ENCODE measurements at places on chromosomes 4 and X. TPM values are rescaled to one million over a fixed set of nuclear protein-coding genes. Genes with fewer than 3 reads are reported as not detected.
A peak's percentile ranks its signal among the peaks of the same experiment; 100 is the strongest.

GRCh38 chr4:86560447-86560846 lies 33.7 kb upstream of the PTPN13 start:
- DNase-seq: no peak

The POU3F4 gene
- total RNA-seq: not detected

DNA sequence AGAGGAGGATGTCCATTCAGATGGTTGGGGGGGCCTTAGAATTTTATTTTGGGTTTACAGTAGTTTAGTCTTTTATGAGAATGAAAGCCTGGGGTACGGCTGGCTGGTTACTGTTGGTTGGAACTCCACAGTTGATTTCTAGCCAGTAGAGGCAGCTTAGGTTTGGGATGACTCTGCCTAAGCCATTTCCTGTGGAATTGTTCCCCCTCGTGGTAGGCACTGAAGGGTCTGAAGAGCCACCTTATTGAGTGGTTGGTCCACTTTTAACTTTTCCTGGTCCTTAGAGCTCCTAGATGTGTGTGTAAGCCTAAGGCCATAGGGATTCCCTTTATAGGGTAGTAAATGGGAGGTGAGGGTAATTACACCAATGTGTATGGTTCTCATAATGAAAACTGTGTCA lies 19.7 kb downstream of the SPIN3 start:
- no peak for DNase-seq

The ERVMER34-1 gene
- 1.9 TPM for total RNA-seq

DNA sequence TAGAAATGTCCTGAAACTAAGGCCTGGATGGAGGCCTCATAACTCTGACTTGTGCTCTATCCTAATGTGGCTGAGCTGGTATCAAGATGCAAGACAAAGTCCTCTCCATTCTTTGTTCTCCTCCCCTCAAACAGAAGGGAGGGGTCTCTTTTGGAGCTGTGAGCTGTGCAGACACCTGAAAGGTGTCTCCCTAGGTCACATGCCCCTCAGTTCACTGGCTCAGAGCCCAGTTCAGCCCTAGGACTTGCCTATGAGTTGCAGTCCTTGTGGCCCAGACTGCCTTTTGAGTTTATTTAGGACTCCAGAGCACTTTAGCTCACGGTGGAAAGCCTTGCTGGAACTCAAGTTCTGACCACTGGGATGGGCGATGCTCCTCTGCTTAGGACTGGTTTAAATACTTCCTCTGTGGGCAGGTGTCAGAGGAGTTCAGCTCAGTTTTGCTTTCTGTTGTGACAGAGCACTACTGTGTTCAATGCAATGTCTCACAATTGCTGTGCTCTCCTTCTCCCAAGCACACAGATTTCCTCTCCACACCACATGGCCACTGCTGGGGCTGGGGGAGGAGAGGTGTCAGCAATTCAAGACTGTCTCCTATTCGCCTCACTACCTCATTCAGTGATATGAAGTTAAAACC lies 84.8 kb upstream of the ZNF827 start:
- no peak for DNase-seq

DNA sequence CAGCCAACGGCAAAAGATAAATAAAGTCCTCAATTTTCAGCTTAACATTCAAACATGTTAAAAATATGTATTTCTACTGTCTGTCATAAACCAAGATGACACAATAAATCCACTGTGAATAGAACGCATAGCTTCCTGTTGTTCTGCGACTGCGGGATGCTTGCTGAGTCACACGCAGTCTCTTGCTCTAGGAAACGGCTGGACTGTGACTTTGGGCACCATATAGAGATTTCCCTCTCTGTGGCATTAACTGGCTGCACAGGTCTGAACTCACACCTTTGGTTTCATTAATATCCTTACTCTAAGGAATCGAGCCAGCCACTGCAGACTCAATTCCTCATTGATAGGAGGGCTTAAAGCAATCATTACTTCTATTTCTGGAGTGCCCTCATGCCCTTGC lies 8.4 kb downstream of the BEND4 start:
- DNase-seq: no peak

The SOWAHD gene
- total RNA-seq: 9.5 TPM

DNA sequence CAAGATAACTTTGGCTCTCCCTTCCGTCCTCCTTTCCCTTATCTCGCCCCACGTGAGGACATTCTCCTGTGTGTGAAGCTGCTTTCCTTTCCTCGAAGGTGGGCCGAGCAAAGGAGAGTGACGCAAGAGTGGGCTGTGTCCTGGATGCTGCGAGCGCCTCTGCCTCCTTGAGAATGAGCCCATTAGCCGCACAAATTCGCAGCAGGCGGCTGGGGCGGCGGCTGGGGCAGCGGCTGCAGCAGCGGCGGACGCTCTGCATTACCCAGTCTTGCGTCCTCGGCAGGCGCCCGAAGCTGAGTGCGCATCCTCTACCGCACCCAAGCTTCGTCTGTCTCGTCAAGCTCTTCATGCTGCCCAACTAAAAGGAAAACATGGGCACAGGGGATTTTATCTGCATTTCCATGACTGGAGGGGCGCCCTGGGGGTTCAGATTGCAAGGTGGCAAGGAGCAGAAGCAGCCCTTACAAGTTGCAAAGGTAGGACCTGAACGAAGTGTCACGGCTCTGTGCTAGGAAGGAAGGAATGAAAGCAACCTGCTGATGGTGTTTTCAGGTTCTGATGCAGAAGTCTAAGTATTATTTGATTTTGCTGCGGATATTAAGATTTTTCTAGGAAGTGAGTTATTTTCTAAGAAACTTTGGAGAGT lies at the start of gene SYNPO2:
Gene SYNPO2, plus strand, starts transcription at position 189 of the 646 bp plus-strand sequence. Its CDS starts 183 bp downstream, at position 372.
- DNase-seq: peak; percentile 82

- no peak for DNase-seq
These were observed 2.9 kb downstream of the ANOS1 start for GRCh38 chrX:8728932-8729535.

DNA sequence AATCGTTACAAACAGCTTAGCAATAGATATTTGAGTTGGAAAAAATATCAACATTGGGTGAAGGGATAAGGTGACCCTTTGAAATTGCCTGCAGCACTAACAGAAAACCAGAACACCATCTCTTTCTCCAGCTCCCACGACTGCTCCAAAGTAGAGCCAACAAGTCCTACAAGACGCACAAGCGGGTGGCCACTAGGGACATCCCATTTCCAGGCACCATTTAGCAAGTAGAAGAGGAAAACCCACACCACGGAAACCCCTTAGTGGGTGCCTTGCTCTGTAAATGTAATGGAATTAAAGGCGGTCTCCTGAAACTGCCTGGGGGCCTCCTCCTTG lies 1.9 kb downstream of the ARHGAP6 start:
- DNase-seq: no peak

GRCh38 chr4:6474053-6474568 lies 1.7 kb upstream of the PPP2R2C start:
- DNase-seq: peak; percentile 38

GRCh38 chrX:9844936-9845577 lies 58.8 kb downstream of the SHROOM2 start:
- DNase-seq: no peak

DNA sequence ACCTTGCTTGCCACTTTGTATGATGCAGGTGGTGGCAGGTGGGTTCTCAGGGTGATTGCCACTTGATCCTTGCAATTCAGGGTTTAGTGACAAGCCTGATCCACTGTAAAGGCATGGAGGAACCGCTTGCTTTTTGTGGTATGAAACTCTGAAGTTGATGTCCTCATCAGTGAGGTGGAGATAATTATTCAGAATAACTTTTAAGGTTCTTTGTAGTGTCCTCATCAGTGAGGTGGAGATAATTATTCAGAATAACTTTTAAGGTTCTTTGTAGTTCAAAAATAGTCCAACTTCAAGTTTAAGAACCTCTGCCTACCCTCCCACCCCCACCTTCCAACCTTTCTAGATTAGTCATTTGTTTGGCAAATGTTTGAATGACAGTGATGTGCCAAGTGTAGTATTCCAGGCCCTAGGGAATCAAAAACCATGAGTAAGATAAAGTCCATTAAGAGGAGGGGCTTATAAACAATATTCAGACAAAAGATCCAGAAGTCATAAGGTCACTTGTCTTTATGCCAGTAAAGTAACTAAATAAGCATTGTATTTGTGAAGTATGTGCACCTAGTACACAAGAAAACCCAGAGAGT lies 51.2 kb downstream of the DCUN1D4 start:
- DNase-seq: no peak

DNA sequence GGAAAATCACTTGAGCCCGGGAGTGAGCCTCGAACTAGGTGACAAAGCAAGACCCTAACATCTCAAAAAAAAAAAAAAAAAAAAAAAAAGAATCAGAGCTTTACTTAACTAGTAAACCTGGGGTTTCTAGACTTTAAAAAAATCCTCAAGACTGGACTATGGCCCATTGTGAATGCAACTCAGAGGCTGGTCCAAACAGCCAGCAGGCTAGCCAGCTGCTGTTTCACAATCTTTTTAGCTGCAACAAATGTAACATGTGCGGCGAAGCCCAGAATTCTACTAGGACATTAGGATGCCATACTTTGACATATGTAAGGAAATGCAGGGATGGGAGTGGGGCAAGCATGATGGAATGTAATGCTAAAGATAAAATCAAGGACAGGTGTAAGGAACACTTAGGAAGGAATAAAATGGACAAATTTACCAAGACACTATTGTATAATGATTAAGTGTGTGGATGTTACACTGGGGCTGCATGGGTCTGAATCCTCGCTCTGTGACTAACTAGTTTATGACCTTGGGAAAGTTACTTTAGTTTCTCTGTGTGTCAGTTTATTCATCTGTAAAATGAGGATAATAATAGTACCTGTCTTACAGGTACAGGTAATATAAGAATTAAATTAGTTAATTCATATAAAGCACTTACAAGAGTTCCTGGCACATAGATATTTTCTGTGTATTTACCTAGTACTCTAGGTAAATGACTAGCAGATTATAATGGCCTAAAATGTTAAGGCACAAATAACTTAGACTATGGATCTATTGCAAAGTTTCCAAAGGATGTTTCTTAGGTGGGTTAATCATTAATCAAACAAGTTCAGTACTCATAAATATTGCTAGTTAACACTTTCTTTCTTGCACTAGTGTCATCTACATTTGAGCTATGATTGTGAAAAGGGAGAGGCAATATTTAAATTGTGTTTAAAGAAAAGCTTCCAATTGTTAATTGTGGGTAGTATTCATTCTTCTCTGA lies 49.5 kb downstream of the HELQ start:
- DNase-seq: no peak

The MXRA5 gene
- total RNA-seq: 5.6 TPM

- DNase-seq: no peak
These were observed 86.7 kb upstream of the C1QTNF7 start for GRCh38 chr4:15340902-15341732.

GRCh38 chr4:154084864-154085263 lies 296.0 kb upstream of the SFRP2 start:
- DNase-seq: no peak

GRCh38 chrX:12330841-12331240 lies 192.6 kb downstream of the FRMPD4 start:
- DNase-seq: no peak

GRCh38 chrX:96989830-96990571 lies 106.3 kb downstream of the RPA4 start:
- no peak for DNase-seq

GRCh38 chrX:31653422-31653821 lies 581.6 kb upstream of the FTHL17 start:
- DNase-seq: no peak

The PLAC8 gene
- 183 TPM for total RNA-seq

- no peak for DNase-seq
These were observed 64.9 kb downstream of the N4BP2 start for GRCh38 chr4:40121515-40121914.

DNA sequence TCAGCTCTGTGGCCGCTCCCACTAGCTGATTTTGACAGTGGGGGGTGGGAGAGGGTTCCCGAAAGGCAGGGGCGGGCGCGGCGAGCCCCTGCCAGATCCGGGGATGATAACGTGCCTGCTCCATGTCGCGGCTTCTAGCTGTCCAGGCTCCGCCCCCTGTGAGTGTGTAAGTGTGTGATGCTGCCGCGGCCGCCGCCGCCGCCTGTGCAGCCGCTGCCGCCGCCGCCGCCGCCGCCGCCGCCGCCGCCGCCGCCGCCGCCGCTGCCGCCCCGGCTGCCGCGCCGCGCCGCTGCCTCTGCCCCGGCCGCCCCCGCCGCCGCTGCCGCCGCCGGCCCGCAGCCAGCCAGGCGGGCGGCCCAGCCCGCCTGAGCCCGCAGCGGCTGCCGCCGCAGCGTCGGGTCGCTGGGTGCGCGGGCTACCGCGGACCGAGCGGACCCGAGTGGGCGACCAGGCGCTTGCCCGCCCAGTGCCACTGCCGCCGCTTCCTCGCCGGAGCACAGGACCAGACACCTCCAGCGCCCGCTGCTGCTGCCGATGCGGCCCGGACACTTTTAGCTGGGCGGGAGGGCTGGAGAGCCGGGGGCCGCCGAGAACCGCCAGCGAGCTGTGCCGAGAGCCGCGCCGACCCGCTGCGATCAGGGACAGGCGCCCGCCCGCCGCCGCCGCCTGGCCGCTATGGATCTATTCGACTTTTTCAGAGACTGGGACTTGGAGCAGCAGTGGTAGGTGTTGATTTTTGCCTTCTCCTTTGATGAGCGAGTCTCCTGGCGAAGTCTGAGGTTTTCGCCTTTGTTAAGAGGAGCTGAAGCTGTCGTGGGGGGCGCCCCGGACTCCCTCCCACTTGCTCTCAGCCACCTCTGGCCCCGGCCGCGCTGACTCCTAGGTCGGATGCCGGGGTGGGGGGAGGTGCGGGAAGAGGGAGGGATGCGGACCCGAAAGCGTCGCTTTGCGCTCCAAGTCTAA lies at the start of gene AFF2:
Gene AFF2, plus strand, starts transcription at position 195 of the 963 bp plus-strand sequence. Its CDS starts 481 bp downstream, at position 676.
- peak; percentile 88 for DNase-seq

DNA sequence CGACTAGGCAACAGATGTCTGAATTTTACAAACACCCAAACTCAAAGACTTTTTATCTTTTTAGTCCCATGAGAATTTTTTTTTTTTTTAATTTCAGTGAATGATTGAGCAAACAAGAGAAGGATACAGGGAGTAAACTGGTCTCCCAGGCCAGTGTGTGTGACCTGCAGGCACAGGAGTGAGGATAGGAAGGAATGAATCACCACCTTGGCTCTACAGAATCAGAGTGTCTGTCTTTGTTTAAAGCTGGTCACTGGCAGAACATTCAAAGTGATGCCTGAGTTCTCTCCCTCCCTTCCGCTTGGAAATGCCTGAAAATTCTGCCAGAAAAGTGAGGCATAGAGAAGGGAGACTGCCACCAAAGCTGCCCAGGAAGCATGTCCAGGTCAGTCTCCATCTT lies 69.5 kb downstream of the PARM1 start:
- no peak for DNase-seq

The AP1S2 gene
- 132 TPM for total RNA-seq

GRCh38 chrX:31223817-31224216 lies 152.0 kb upstream of the FTHL17 start:
- no peak for DNase-seq

DNA sequence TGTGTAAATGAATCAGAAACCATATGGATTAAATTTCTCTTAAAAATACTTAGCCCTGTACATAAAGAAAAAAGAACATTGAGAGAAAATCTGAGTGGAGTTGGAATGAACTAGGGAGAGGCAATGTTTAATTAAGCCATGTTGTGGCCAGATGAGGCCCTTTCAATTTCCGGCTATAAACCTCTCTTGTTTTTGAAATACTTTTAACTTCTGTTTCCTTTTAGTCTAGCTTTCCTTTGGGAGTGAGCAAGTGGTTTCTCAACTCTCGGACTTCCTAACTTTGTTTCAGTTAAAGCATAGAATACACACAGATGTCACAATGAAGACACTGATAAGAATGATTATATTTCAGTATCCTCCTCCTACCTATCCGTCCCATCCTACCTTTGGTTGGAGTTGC lies 197.2 kb downstream of the ARHGAP24 start:
- no peak for DNase-seq

The CENPVL2 gene
- total RNA-seq: not detected

GRCh38 chrX:52271206-52271605 lies 86.5 kb downstream of the MAGED4 start:
- no peak for DNase-seq

GRCh38 chr4:147578593-147578992 lies 38.6 kb upstream of the TMEM184C start:
- DNase-seq: no peak
